Osteoblast (primary cell): ENCODE measurements at places on chromosomes 16 and 17. TPM values are rescaled to one million over a fixed set of nuclear protein-coding genes. Genes with fewer than 3 reads are reported as not detected.

Gene PYDC1
- total RNA-seq = not detected in 2 replicates

DNA sequence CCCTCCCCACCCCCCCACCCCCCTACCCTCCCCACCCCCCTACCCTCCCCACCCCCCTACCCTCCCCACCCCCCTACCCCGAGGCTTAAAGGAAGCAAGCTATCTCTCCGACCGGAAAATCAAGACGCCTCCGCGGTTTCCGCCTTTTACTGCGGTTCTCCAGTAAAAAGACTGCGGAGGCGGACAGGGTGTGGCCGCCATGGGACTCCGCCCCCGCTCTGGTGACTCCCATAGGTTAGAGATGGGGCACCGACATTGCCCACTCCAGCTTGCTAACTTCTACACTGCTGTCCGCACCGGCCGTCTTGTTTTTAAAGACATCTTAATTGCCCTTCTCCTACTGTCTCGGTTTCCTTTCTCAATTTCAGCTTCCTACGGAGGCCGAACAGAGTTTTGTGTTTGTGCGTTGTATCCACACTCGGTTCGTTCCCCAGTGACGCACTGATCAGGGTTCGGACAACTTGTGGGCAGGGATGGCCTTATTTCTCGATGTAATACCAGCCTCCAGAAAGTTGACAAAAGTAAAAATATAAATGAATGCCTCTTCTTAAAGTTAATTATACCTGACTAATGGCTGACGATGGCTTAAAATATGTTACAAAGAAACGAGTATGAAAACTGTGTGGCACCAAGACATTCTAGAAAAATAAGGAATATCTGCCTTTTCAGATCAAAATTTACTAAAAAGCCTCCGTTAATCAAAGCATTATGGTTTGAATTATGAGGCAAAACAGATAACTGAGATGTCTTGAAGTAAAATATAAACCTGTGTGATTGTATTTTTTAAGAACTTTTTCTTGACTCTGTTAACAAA is 1.1 kb upstream of the ZNF200 start:
- DNase-seq = no peak

Gene LPCAT2
- 19.4 and 23.5 TPM in 2 replicates for total RNA-seq

GRCh38 chr17:80415626-80416137 is 715 bp downstream of the ENDOV start:
- no peak for DNase-seq

- DNase-seq = peak; percentile 65
Observed at GRCh38 chr17:44071772-44072171, 1.2 kb downstream of the G6PC3 start.

GRCh38 chr17:76772842-76773525 is 35.1 kb downstream of the MFSD11 start:
- peak; percentile 83 for DNase-seq

DNA sequence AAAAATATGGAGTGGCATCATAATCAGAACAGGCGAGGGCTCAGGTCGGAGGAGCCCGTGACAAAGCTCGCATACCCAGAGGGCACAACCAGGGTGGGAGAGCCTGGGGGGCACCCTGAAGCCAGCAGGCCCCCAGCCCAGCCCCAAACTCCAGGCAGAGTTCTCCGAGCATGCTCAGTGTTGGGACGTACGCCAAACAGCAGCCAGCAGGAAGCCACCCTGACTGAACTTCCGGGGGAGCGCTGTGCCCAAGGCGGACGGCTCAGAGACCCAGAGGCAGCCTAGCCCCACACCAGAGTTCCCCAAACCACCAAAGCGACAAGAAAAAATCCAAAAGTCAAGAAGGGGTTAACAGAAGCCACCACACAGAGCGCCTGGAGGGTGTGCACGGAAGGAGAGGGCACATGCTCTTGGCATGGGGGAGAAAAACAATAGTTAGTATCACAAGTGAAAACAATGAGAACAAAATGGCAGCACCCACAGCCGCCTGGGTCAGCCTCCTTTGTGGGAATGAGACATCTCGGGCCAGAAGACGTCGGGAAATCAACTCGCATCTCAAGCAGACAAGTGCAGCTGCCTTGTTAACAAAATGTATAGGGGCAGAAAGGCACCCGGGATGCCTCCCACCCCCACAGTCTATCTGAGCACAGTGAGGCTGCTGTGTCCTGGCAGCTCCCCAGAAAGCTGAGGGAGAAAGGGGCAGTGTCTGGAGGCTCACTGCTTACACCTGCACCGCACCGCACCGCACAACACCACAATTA is 11.9 kb downstream of the EXOC7 start:
- peak; percentile 21 for DNase-seq
